ENCODE measurements at places on chromosomes 12 and 14. TPM values are rescaled to one million over a fixed set of nuclear protein-coding genes. Genes with fewer than 3 reads are reported as not detected.

DNA sequence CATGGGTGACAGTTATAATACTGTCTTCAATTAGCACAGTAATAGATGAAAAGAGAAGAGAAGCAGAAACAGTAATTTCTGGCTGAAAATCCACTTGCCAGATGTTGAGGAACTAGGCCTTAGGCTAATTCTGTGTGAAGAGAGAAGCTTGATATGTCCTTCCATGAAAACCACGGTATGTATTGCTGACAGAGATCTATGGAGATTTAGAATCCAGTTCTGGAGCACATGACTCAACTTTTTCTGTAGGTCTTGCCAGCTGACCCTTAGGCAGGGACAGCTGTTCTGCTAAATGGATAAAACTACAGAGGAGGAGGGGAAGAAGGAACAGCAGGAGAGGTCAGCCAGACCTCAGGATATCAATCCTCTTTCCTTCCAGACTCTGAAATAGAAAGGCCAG, 211.5 kb downstream of the PRKD1 start:
- no peaks in the 10 kb centered on the region for H3K27me3 ChIP-seq
- DNase-seq, result no peak
- no peaks in the 10 kb centered on the region for H3K36me3 ChIP-seq

DNA sequence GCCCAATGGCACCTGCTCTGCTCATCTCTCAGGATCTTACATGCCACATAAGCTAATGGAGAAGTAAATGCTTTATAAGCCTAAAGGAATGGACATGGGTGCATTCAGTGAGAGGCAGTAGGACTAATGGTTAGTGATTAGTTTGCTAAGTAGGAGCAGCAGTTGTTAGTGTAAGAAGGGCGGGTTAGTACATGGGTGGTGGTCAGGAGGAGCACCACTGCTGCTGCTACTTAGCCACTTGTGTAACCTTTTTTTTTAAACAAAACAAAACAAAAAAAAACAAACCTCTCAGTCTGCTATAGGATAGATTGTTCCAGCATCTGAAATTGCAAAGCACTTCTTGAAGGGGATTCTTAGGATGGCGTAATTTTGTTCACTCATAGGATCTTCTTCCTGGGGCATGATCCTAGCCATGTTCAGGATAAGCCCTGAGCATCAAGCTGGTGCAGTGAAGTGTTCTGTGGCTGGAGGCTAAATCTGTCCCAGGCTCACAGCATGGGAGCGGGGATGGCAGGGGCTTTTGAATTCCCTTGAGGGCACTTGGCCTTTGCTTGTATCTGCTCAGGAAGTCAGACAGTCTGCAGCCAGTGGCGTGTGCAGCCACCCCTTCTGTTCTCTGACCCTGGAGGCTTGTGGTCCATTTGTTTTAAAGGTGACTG, 63.6 kb downstream of the CHST11 start:
- H3K27me3 ChIP-seq, result no peaks in the 10 kb centered on the region
- no peak overlapping the region for H3K27ac ChIP-seq
- H3K36me3 ChIP-seq, result no peaks in the 10 kb centered on the region
- DNase-seq, result no peak
- H3K4me1 ChIP-seq, result peaks cover 14% of the 10 kb centered on the region
- H3K4me3 ChIP-seq, result no peak overlapping the region

DNA sequence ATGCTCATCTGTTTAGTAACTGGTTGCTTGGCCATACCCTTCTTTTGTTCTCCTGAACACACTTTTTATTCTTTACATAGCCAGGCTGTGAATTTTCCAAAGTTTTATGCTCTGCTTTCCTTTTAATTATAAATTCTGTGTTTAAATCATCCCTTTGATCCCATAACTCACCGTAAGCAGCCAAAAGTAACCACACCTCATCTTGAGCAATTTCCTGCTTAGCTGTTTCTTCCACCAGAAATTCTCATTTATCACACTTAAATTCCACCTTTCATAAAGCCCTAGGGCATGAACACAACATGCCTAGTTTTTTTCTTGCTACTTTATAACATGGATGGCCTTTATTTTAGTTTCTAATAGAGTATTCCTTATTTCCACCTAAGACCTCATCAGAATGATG, 510.7 kb downstream of the C12orf50 start:
- H3K27ac ChIP-seq, result no peak overlapping the region
- H3K27me3 ChIP-seq, result no peaks in the 10 kb centered on the region
- DNase-seq, result no peak
- H3K4me3 ChIP-seq, result no peak overlapping the region

DNA sequence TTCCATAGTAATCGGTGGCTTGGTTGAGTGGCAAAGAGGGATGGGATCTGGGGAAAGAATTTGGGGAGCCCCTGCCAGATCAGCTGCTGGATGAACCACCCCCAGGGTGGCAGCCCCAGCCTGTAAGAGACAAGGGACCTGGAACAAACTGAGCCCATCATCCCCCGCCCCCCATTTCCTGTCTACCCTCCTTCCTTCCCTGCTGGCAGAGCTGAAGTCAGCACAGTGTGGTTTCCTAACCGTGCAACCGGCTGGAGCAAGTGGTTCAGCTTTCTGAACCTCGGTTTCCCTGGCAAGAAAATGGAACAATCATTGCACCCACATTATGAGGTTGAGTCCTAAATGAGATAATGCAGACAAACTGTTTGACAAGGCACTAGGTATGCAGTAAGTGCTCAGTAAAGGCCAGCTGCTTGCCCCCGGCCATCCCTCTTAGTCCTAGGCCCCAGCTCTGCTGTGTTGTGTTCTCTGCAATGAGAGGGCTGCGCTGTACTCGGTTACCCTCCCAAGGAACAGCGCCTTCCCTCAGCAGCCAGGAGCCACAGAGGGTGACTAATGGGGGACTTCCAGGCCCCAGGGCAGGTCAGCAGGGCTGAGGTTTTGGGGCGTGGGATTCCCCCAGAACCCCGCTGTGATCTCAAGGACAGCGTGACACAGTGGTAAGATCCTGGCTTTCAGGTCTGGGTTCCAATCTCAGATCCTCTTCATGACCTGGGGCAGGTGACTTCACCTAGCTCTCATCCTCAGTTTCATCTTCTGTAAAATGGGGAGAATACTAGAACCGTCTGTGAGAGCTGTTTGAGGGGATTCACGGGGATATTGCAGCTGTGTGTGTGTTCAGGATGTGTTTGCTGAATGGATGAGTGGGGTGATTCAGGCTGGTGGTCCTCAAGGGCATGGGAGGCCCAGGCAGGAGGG, 16.5 kb downstream of the SELPLG start:
- no peaks in the 10 kb centered on the region for H3K36me3 ChIP-seq
- H3K27ac ChIP-seq, result no peak overlapping the region
- no peak for DNase-seq
- H3K27me3 ChIP-seq, result no peaks in the 10 kb centered on the region

GRCh38 chr14:85479771-85480170, 50.2 kb upstream of the FLRT2 start:
- H3K27me3 ChIP-seq, result no peaks in the 10 kb centered on the region
- H3K36me3 ChIP-seq, result no peaks in the 10 kb centered on the region
- H3K4me3 ChIP-seq, result no peak overlapping the region
- no peak overlapping the region for H3K27ac ChIP-seq
- peaks cover 6% of the 10 kb centered on the region for H3K4me1 ChIP-seq

- H3K27me3 ChIP-seq, result no peaks in the 10 kb centered on the region
- DNase-seq, result no peak
- H3K4me3 ChIP-seq, result no peak overlapping the region
- no peak overlapping the region for H3K27ac ChIP-seq
Measured at GRCh38 chr14:84708865-84709264, 821.1 kb upstream of the FLRT2 start.

DNA sequence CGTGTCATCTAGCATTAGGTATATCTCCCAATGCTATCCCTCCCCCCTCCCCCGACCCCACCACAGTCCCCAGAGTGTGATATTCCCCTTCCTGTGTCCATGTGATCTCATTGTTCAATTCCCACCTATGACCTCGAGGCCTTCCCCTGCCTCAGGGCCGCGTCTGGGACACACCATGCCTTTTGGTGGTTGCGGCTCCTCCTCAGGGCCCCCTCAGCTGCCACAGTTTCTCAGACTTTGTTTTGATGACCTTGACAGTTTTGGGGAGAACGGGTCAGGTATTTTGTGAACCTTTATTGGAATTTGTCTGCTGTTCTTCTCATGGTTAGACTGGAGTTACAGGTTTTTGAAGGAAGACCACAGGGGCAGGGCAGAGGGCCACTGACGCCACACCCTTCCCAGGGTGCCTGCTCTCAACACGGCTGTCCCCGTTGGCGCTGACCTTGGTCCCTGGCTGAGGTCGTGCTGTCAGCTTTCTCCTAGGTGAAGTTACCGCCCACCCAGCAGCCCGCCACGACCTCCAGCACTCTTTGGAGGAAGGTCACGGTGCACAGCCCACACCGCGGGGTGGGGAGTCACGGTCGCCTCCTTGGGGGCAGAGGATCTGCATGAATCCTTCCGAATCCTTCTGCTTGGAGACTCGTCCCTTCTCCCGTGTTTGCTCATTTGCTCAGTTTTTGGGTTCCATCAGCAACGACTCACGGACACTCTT, 130.5 kb downstream of the KIF26A start:
- H3K27ac ChIP-seq, result no peak overlapping the region
- H3K4me3 ChIP-seq, result no peak overlapping the region
- H3K27me3 ChIP-seq, result no peaks in the 10 kb centered on the region
- no peaks in the 10 kb centered on the region for H3K36me3 ChIP-seq
- no peaks in the 10 kb centered on the region for H3K4me1 ChIP-seq

Gene MDGA2
- 8.4 TPM for total RNA-seq

Gene KRT73
- not detected for total RNA-seq

Gene RAB21
- 13.3 TPM for total RNA-seq

Gene KRT3
- not detected for total RNA-seq

Gene GPD1
- 2.1 TPM for total RNA-seq

Data from testis (tissue), 5 donors.